Activated CD4-positive, alpha-beta memory T cell treated with anti-CD3 and anti-CD28 coated beads, Interleukin-2, amount 10 ng/mL, durations not matched to agents 7 days and 5 days (primary cell): ENCODE measurements at places on chromosomes 1 and 21.

- DNase-seq, result no peak
Observed at GRCh38 chr1:234517110-234517802, 38.3 kb upstream of the TARBP1 start.

GRCh38 chr1:203581841-203582240, 44.8 kb upstream of the ATP2B4 start:
- no peak for DNase-seq

- DNase-seq, result no peak
Observed at GRCh38 chr1:78472851-78473496, 17.8 kb upstream of the PTGFR start.

- no peak for DNase-seq
Observed at GRCh38 chr1:80293818-80294217, 1287.3 kb upstream of the ADGRL4 start.

DNA sequence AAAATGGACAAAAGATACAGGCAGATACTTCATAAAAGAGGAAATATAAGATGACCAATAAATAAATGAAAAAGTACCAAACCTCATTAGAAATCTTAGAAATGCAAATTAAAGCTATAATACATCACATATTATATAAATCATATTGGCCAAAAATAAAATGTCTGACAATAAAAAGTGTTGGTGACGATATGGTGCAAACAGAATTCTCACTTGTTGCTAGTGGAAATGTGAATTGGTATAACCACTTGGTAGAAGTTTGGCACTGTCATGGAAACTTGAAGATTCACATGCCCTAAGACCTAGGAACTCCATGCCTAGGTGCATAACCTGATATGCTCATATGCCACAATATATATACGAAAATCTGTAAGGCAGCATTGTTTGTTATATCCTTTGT, 4.4 kb upstream of the TLR5 start:
- DNase-seq, result no peak

DNA sequence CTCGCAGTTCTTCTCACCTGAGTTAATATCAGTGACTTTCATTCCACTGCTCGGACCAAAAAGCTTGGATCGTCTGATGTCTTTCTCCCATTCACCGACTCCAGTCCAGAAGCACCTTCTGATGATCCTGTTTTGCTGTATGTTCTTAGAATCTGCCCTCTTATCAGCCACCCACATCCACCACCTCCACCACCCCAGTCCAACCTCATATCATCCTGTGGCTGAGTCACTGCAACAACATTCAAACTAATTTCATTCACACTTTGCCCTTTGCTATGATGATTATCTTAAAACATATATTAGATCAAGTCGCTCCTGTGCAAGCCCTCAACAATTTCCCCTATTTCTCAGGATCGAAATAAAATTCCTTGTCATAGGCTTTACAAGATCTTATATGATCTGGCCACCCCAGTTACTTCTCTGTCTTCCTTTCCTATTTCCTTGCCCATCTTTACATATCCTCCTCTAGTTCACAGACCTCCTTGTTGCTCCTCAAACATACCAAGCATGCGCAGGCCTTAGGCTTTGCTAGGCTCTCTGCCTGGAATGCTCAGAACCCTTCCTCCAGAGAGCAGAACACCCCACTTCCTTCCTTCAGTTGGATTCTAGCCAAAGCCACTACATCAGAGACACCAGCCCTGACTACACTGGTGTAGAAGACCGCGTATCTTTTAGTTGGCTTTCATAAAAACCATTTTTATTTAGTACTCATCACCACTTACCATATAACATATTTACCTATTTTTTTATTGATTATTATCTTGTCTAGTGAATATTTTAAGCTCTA, 335.7 kb upstream of the GREM2 start:
- peak; percentile 17 for DNase-seq

DNA sequence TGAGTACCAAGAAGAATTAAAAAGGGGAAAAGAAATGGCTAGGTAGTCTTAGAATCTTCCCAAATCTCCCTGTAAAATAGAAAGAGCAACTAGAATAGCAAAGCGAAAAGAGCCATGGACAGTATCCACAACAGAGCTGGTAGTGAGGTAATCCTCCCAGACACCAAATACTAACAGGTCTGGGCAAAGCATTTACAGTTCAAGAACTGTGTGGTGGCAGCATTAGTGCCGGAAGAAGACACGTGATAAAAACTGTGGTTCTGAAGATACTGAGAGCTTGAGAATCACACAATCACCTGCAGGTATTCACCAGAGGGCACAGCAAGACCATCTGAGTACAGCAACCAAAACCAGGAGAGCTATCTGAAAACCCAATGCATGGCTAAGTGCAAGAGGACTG, 31.8 kb upstream of the OLIG2 start:
- no peak for DNase-seq

GRCh38 chr1:43552813-43553212, 22.1 kb downstream of the PTPRF start:
- DNase-seq, result no peak

DNA sequence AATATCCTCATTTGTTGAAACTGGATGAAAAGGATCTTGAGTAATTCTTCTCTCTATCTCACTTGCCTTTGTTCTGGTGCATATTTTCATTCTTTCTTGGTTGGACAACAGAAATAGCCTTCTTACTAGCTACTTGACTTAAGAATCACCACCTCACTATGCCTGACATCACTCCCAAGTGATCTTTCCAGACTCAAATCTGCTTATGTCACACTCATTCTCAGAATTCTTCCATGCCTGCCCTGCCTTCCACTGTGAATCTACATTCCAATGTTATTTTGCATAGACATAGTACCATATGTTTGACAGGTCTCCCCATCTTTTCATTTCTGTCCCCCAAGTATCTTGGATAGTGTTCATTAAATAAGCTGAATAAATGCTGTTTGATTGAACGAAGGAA, 78.5 kb upstream of the DPYD start:
- DNase-seq, result no peak
